ENCODE measurements at places on chromosomes 2 and 18.
A peak's percentile ranks its signal among the peaks of the same experiment; 100 is the strongest.

DNA sequence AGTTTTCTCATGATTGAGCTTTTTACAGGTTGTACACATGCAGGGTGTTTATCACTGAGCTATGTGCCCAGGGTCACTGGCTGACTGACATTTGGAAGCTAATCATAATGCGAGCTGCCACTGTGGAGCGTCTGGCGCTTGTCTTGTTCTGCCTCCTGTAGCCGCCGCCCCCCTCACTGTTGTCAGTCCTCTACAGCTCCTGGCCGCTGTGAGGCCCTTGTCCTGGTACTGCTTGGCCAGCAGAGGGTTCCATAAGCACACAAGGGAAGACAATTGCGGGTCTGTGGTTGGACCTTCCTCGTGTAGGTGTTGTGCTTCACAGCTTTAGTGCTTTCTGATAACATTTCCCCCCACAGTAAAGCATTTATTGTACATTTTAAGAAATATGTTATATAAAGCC is 105.6 kb upstream of the LDLRAD4 start:
- peak; percentile 64 for DNase-seq

- no peak for DNase-seq
Measured at GRCh38 chr18:31429623-31430022, 17.9 kb upstream of the DSG3 start.

- no peak for DNase-seq
Measured at GRCh38 chr2:62270728-62271127, 74.8 kb downstream of the B3GNT2 start.

GRCh38 chr2:209445485-209445884 is 21.6 kb downstream of the MAP2 start:
- DNase-seq, result no peak

DNA sequence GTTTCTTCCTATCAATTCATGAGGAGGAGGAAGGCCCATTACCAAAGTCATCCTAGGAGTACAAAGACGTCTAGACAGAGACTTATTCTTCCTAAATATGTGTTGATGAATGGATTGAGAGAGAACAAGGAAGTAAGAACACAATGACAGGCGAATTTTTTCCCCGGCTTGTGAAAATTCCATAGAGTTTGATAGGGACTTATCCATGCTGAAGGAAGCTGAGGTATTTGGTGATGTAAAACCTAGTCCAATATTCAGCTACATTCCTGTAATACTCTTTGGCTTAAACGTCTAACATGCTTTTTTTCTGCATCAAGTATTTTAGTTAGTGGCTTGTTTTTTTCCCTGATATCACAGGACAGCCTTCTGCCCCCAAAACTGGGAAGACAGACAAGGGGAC is 121.9 kb upstream of the MYT1L start:
- no peak for DNase-seq

GRCh38 chr2:147659051-147659450 is 185.8 kb upstream of the ACVR2A start:
- DNase-seq, result no peak

- DNase-seq, result no peak
Measured at GRCh38 chr2:150570712-150571111, 83.2 kb upstream of the RND3 start.

GRCh38 chr2:68722712-68723111 is 11.9 kb upstream of the ARHGAP25 start:
- no peak for DNase-seq

DNA sequence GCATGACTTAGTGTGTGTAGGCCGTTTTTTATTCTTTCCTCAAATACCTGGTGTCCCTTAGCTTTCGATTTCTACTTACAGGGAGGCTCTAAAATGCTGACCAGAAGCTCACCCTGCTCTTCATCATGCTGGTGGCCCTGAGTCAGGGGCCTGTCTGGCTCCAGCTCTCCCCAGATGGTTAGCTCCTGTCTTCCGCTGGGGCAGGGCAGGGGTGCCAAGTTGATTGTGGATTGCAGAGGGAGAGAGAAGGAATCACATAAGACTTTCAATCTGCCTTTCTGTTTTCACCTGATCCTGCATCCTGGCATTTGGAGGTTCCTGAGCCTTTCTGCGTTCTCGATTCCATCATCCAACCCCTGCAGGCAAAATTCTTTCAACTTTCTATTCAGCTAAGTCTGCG is 4.2 kb downstream of the CIB4 start:
- no peak for DNase-seq

All from H1 (cell line).